Activated T-cell treated with anti-CD3 and anti-CD28 coated beads, Interleukin-2, amount 50 U/mL, for 72 hours (primary cell): ENCODE measurements at places on chromosomes 11 and 22. TPM values are rescaled to one million over a fixed set of nuclear protein-coding genes. Genes with fewer than 3 reads are reported as not detected.

GRCh38 chr22:45528046-45528445 lies 25.4 kb downstream of the FBLN1 start:
- H3K4me1 ChIP-seq, result no peaks in the 10 kb centered on the region
- no peak for DNase-seq
- no peak overlapping the region for H3K27ac ChIP-seq
- no peak overlapping the region for H3K4me3 ChIP-seq
- no peaks in the 10 kb centered on the region for H3K36me3 ChIP-seq

DNA sequence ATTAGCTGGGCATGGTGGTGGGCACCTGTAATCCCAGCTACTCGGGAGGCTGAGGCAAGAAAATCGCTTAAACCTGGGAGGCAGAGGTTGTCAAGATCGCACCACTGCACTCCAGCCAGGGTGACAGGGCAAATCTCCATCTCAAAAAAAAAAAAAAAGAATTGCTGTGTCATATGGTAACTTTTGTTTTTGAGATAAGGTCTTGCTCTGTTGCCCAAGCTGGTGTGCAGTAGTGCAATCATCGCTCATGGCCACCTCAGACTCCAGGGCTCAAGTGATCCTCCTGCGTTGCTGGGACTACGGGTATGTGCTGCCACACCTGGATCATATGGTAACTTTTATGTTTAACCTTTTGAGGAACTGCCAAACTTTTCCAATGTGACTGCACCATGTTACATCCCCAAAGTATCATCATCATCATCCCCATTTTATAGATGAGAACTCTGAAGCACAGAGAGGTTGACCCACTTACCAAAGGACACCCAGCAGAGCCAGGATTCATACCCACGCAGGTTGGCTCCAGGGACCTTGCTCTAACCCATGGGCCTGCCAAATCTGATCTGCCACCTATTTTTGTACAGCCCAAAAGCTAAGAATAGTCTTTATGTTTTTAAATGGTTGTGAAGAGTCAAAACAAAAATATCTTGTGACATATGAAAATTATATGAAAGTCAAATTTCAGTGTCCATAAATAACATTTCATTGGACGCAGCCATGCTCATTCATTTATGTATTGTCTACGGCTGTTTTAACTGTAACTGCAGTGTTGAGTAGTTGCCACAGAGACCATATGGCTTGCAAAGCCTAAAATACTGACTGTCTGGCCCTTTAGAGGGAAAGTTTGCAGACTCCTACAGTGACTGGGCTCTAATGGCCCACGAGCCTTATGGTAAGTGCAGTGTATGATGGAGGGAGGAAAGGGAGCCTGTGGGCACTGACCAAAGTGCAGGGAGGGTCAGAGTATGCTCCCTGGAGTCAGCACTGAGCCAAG lies 45.3 kb downstream of the GDPD5 start:
- H3K4me1 ChIP-seq, result peaks cover 7% of the 10 kb centered on the region
- no peak overlapping the region for H3K4me3 ChIP-seq
- H3K27me3 ChIP-seq, result no peaks in the 10 kb centered on the region
- H3K27ac ChIP-seq, result no peak overlapping the region
- DNase-seq, result no peak

GRCh38 chr11:85798361-85798760 lies 12.6 kb downstream of the SYTL2 start:
- no peak overlapping the region for H3K27ac ChIP-seq
- H3K27me3 ChIP-seq, result no peaks in the 10 kb centered on the region
- no peak overlapping the region for H3K4me3 ChIP-seq
- H3K4me1 ChIP-seq, result peaks cover 7% of the 10 kb centered on the region

GRCh38 chr11:118703563-118704106 lies 24.2 kb upstream of the TREH start:
- DNase-seq, result no peak
- no peaks in the 10 kb centered on the region for H3K27me3 ChIP-seq
- H3K4me3 ChIP-seq, result no peak overlapping the region
- peaks cover 41% of the 10 kb centered on the region for H3K4me1 ChIP-seq

SLC22A9 gene
- not detected for total RNA-seq
